ENCODE measurements at places on chromosomes 1 and 21.

GRCh38 chr1:116006486-116006964, 30.2 kb downstream of the SLC22A15 start:
- no peak for DNase-seq

DNA sequence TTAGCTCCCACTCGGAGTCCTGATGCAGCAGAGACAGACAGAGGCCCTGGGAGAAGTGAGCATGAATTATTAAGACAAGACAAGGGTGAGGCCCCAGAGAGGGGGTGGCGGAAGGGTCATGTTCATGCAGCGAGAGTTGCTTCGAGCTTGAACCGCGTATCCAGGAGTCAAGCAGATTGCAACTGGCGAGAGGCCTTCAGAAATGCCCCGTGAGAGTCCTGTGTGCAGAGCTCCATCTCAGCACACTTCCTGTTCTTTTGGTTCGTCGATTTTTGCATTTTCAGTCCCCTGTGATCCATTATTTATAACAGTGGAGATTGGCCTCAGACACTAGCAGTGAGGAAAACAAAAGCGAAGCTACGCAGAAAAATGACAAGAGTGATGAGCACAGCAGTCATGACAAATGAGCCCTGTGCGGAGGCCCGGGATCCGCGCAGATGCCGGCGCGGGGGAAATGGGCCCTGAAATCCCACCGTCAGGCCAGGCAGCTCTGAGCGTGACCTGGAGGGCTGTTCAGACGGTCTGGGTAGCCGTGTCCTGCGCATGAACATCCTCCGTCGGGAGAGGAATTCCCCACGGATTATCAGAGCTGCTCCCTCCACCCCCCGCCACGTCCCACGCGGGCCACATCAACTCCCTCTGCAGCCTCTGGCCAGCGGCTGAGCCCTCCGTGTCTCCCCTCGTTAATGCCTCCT, 15.0 kb downstream of the PDE9A start:
- DNase-seq: peak; percentile 87

DNA sequence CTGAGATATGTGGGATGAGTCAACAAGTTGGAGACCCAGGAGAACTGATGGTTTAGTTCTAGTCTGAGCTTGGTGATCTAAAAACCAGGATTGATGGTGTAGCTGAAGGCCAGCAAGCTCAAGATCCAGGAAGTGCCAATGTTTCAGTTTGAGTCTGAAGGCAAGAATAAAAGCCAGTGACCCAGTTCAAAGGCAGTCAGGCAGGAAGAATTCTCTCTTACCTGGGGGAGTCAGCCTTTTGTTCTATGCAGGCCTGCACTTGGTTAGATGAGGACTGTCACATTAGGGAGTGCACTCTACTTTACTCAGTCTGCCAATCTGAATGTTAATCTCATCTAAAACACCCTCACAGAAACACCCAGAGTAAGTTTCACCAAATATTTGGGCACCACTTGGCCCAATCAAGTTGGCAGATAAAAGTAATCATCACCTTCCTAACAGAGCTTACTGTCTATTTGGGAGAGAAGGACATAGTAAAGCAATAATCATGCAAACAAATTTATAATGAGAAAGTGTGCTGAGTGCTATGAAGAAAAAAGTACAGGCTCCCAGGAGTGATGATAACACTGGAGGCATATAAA, 63.4 kb downstream of the TSEN15 start:
- no peak for DNase-seq

- DNase-seq: peak; percentile 68
Measured at GRCh38 chr1:17437580-17438317, 1.7 kb downstream of the RCC2 start.

DNA sequence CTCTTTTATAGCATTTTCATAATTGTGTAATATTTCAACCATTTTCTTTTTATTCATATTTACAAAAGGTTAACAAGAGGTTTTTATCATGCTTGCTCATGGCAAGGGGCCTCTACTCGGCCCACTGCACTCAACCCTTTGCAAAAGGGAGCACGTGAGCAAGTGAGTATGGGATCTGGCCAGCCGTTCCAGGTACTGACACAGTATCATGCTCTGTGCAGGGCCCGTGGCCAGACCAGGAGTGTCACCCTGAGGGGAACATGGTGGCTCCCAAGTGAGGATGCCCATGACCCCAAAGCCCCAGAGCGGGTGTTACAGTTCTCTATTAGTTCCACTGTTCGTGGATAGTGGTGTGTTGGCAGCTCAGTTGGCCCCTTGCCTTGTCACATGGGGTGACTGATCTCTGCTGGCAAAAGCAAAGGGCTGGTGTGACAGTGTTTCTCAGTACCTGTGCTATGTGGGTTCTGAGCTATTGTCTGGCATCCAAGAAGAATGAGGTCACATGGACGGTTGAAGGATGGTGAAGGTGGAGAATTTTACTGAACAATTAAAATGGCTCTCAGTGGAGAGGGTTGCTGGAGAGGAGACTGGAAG, 777.2 kb upstream of the ADAMTS5 start:
- DNase-seq: no peak

DNA sequence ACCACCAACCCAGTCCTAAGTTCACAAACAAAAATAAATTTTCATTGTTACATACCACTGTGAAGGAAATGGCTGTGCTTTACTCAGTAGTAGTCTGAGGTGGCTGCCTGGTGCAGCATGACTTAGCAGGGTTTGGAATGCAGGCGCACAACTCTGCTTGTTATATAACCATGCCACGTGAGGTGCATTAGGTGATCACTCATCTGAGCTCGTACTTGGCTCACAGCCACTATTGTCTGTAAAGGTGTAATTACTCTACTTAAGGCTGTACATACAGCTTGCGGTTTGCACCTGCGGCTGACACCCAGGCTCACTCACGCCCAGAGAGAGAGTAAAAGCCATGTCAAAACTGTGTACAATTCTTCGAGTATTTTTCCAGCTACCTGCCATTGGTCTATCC, 599.4 kb downstream of the LTN1 start:
- DNase-seq: no peak

GRCh38 chr21:45875416-45875760, 106.2 kb upstream of the COL6A1 start:
- no peak for DNase-seq

GRCh38 chr1:77064246-77064645, 155.0 kb downstream of the PIGK start:
- DNase-seq: no peak

GRCh38 chr21:28949318-28949717, 43.4 kb downstream of the LTN1 start:
- DNase-seq: no peak

DNA sequence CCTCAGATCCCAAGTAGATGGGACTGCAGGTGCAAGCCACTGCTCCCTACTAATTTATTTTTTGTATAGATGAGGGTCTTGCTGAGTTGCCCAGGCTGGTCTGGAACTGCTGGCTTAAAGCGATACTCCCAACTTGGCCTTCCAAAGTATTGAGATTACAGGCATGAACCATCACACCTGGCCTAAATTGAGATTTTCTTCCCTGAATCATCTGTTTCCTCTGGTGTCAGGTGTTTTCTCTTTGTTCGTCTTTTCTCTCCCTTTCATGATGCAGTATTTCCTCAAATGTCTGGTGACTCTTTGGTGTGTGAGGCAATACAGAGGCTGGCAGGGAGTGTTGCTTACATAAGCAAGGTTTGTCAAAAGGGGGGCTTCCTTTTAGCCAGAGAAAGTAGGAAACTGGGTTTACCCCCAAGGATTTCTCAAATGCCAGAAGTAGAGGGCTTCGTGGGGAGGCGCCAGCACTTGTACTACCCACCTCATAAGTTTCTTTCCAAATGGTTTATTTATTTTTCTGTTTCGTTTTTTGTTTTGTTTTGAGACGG, 27.6 kb downstream of the CLDN14 start:
- DNase-seq: no peak

DNA sequence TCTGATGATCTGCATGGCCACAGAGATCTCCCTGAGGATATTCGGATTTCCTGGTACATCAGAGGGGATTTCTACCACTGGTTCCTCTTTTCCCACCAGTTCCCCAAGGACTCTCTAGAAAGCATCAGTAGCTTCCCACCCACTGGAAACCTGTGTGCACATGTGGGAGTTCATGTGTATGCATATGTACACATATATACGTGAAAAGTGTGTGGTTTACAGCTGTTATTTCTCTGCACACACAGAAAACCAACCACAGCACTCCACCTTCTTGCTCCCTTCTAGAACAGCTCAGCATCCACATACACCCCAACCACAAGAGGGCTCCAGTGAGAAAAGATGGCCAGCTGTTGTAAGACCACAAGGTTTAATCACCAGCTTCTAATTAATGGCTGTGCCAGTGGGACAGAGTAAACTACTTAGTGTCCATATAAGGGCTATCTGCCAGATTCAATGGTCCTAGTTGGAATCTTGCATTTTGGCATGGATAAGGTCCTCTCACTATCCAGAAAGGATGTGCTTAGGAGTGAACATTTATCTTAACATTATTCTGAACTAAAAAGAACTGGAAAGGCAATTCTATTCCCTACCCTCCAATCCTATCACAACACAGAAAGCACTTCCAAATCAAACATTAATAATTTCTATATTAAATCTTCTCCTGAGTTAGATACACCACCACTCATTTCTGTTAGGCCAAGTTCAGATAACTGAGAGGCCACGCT, 24.1 kb downstream of the GPR3 start:
- no peak for DNase-seq

- DNase-seq: no peak
Measured at GRCh38 chr1:5934058-5934884, 58.0 kb downstream of the NPHP4 start.

GRCh38 chr1:19250629-19251304, 557 bp downstream of the EMC1 start:
- no peak for DNase-seq

GRCh38 chr1:182206626-182207239, 145.2 kb upstream of the ZNF648 start:
- DNase-seq: peak; percentile 88

GRCh38 chr1:65388908-65389695, 31.4 kb upstream of the LEPR start:
- DNase-seq: no peak

GRCh38 chr1:235206533-235207208, 45.6 kb upstream of the RBM34 start:
- DNase-seq: no peak

DNA sequence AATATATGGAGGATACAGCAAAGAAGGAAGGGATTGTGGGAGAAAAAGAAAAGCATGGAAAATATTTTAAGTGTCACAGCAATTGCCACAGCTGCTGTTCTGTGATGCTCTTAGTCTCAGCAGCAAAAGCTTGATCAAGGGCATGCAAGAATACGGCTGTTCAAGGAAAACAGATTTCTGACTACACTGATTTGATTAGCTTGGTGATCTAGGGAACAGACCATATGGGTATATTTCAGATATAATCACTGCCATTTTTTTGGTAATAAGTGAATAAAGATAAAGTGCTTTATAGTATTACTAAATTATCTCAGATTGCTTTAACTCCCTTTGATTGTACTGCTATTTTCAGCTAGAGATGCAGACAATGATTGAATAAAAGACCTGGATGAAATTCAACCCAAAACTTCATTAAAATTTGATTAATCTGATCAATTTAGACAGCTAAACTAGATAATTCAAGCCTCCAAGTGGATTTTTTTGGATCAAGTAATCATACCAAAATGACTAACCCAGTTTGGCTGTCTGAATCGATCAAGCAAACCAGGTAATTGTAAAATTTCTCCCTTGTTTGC, 33.3 kb upstream of the LYPLAL1 start:
- DNase-seq: no peak

DNA sequence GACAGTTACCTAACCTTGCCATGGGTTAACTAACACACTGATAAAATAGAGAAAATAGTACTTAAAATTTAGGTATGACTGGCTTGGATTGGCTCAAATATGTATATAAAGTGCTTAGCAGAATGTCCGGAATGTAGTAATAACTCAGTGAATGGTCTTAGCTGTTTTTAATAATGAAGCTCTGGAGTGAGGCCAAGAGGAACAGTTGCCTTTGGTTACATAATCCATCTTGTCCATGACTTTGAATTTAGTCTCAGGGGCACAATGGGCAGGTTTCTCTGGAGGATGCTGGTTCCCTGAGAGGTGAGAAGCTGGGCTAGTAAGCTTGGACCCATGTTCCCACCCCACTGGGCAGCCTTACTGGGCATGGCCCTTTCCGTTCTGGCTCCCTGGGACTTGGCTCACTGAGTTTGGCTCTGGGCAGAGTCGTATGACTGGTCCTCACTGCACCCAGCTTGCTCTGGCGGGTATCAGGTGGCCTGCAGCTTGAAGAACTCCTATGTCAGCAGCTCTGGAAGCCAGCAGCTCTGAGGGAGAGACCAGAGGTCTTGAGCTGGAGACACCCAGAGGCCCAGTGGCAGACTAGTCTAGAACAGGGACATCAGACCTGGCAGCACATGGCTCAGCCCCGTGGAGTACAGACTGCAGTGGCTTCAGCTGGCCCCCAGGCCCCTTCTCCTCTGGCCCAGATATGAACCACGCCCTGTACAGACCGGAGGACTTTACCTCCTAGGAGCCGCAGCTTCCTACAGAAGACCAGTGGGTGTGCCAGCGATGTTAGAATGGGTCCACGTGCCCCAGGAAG, 40.4 kb downstream of the TENT5C start:
- peak; percentile 43 for DNase-seq

DNA sequence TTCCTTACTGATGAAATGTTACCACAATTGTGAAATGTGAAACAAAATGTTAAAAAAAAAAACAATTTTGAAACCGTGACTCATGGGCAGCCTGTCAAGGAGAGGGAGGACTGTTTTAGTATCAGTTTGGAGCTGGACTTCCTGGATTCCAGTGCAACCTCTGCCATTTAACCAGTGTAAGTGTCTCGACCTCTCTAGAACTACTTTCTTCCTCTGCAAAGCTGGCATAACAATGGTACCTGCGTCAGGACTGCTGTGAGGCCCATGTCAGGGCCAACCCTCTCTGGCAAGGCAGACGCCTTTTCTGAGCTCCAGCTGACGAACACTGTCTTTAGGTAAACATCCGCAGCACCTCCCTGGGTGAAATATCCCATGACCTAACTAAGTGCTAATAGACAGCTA, 20.9 kb downstream of the URB1 start:
- DNase-seq: no peak

GRCh38 chr1:164785841-164786534, 227.0 kb downstream of the PBX1 start:
- DNase-seq: peak; percentile 32

- DNase-seq: peak; percentile 88
Measured at GRCh38 chr1:171438441-171438840, 46.9 kb upstream of the PRRC2C start.

DNA sequence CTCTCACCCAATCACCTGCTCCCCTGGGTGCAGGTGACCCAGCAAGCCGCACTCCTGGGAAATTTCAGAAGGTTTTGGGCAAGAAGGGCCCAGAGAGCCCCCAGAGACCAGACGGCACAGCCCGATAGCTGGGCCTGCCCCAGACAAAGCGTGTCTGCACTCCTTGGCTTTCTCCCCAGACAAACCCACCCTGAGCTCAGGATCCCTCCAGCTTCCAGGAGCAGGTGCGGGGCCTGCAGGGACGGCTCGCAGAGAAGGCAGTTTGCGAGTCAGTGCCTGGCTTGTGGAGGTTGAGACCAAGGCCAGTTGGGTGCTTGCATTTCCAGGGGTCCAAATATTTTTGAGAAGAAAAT, 6.7 kb downstream of the PDE9A start:
- no peak for DNase-seq

GRCh38 chr1:194309697-194310096, 1123.3 kb upstream of the B3GALT2 start:
- no peak for DNase-seq

- no peak for DNase-seq
Measured at GRCh38 chr1:230105754-230106625, 39.0 kb downstream of the GALNT2 start.

GRCh38 chr21:42097860-42098454, 26.8 kb downstream of the UMODL1 start:
- DNase-seq: peak; percentile 78

GRCh38 chr1:245118806-245119205, 36.0 kb upstream of the KIF26B start:
- DNase-seq: no peak

GRCh38 chr21:43835050-43835449, 30.0 kb upstream of the AGPAT3 start:
- no peak for DNase-seq
